Activated T-helper 2 cell treated with anti-CD3 and anti-CD28 coated beads, Interferon-gamma antibody, Interleukin-2, Interleukin-4, amounts not matched to agents 10 μg/mL and 5 μg/mL and 100 μg/mL, durations not matched to agents 14 hours and 24 hours and 36 hours (primary cell): ENCODE measurements at places on chromosomes 1 and 21. TPM values are rescaled to one million over a fixed set of nuclear protein-coding genes. Genes with fewer than 3 reads are reported as not detected.
A peak's percentile ranks its signal among the peaks of the same experiment; 100 is the strongest.

The SERPINC1 gene
- total RNA-seq: 0.16 TPM in 1 of 2 replicates, not detected in the other

The RIMKLA gene
- total RNA-seq: 5.2 and 5.3 TPM in 2 replicates

DNA sequence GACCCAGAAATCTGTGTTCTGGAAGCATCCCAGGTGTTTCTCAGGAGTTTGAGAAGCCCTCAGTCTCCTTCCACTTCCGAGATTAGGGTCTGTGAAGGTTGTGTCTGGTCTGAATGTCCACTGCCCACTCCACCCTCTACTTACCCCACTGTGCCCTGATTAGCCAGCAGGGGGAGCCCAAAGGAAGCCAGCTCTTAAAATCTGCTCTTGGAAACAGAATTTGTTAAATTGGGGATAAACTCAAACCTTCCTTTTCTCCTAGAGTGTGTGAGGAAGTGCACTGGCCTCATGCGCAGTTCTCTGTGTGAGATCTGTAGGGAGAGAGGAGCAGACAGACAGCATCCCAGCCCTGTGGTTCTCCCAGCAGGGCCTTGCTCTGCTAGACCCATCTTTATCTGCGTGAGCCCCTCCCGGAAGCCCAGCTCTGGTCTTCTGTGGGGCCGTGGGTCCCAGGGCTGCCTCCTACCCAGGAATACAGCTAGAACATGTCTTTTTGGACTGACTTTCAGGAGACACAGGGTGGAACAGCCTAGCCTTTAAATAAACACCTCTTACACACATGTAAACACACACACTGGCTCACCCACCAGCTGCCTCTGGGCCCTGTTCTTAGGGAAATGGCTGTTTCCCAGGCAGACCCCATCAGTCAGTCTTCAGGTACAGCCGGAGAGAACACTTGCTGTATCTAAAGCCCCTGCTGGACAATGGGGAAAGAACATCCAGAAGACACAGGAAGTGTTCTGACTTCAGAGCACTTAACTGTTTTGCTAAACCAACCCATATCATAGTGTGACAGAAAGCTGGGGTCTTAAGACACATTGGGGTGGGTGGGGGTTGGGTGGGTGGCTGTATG, 52.2 kb downstream of the SMYD2 start:
- peaks cover 46% of the 10 kb centered on the region for H3K36me3 ChIP-seq
- no peaks in the 10 kb centered on the region for H3K27me3 ChIP-seq
- H3K27ac ChIP-seq: peak overlapping the region; percentile 73
- peak; percentile 18 for DNase-seq
- peaks cover 33% of the 10 kb centered on the region for H3K4me1 ChIP-seq

The KRTAP13-2 gene
- not detected in 2 replicates for total RNA-seq

GRCh38 chr1:16155537-16156410, at the start of gene EPHA2:
TSS of gene EPHA2 (minus strand) at chr1:16156069. CDS start at chr1:16155932, 137 bp downstream.
- no peak for DNase-seq
- H3K27ac ChIP-seq: no peak within 1 kb of the TSS
- H3K4me3 ChIP-seq: no peak within 1 kb of the TSS
- H3K27me3 ChIP-seq: peaks cover 42% of the 10 kb centered on the region
- H3K4me1 ChIP-seq: peaks cover 14% of the 10 kb centered on the region

GRCh38 chr1:50271968-50272578, 151.2 kb downstream of the DMRTA2 start:
- no peaks in the 10 kb centered on the region for H3K27me3 ChIP-seq
- DNase-seq: no peak
- H3K4me3 ChIP-seq: no peak overlapping the region
- no peaks in the 10 kb centered on the region for H3K36me3 ChIP-seq

GRCh38 chr1:201282931-201283829, at the start of gene PKP1:
TSS of gene PKP1 (plus strand) at chr1:201283506. CDS start at chr1:201283703, 197 bp downstream.
- no peaks in the 10 kb centered on the region for H3K4me1 ChIP-seq
- no peak within 1 kb of the TSS for H3K4me3 ChIP-seq
- H3K36me3 ChIP-seq: no peaks in the 10 kb centered on the region
- peaks cover 50% of the 10 kb centered on the region for H3K27me3 ChIP-seq
- no peak within 1 kb of the TSS for H3K27ac ChIP-seq

DNA sequence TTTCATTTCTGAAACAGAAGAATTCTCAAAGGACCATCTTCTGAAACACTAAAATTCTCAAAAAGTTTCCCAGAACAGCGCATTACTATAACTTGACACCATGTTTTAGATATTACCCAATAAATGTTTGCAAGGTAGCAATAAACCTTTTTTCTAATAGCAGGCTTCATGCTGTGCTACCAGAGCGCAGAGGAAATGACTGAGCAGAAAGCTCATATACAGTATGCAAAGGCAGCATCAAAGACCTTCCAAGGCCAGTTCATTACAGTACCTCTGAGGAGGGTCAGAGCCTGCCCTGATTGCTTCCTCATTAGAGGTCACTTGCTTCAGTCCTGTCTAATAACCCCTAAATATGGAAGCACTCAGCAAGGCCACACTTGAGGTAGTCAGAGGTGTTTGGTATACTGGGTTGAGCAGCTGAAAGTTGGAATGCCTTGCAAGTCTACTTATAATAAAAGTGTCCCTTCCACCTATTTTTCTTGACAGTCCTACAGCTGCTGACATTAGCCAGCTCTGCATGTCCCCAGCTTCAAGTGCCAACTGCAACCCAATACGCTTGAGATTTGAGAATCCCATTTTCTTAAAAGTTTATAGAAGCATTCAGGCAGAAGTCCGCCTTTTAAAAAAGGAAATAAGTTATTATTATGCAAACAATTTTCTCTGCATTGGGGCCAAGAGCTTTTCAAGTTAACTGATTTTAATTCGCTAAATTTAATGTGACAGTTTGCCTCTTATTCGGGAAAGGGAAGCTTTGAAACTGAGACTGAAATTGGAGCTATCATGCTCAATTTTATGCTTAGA, 207.2 kb downstream of the ZC3H11B start:
- peaks cover 15% of the 10 kb centered on the region for H3K27me3 ChIP-seq
- no peak overlapping the region for H3K27ac ChIP-seq
- DNase-seq: no peak
- H3K4me3 ChIP-seq: no peak overlapping the region
- H3K4me1 ChIP-seq: no peaks in the 10 kb centered on the region

GRCh38 chr1:23577056-23578004, 18.0 kb upstream of the ID3 start:
- H3K4me1 ChIP-seq: peaks cover 27% of the 10 kb centered on the region
- H3K4me3 ChIP-seq: peak overlapping the region; percentile 60
- H3K36me3 ChIP-seq: no peaks in the 10 kb centered on the region
- no peaks in the 10 kb centered on the region for H3K27me3 ChIP-seq
- peak overlapping the region; percentile 71 for H3K27ac ChIP-seq

The FCRLA gene
- total RNA-seq: not detected in 2 replicates

GRCh38 chr1:12166834-12167492, at the start of gene TNFRSF1B:
TSS of gene TNFRSF1B (plus strand) at chr1:12166991. CDS start at chr1:12167092, 101 bp downstream.
- peaks cover 63% of the 10 kb centered on the region for H3K4me1 ChIP-seq
- DNase-seq: peak; percentile 73
- no peaks in the 10 kb centered on the region for H3K27me3 ChIP-seq

The CAPN8 gene
- not detected in 2 replicates for total RNA-seq

GRCh38 chr21:34867785-34868184, 181.3 kb downstream of the RUNX1 start:
- peak overlapping the region; percentile 21 for H3K4me3 ChIP-seq
- peaks cover 76% of the 10 kb centered on the region for H3K36me3 ChIP-seq
- DNase-seq: no peak
- peak overlapping the region; percentile 33 for H3K27ac ChIP-seq

GRCh38 chr21:35711661-35712060, 348.7 kb downstream of the SETD4 start:
- no peaks in the 10 kb centered on the region for H3K4me1 ChIP-seq
- H3K27ac ChIP-seq: no peak overlapping the region
- DNase-seq: no peak
- no peaks in the 10 kb centered on the region for H3K36me3 ChIP-seq

DNA sequence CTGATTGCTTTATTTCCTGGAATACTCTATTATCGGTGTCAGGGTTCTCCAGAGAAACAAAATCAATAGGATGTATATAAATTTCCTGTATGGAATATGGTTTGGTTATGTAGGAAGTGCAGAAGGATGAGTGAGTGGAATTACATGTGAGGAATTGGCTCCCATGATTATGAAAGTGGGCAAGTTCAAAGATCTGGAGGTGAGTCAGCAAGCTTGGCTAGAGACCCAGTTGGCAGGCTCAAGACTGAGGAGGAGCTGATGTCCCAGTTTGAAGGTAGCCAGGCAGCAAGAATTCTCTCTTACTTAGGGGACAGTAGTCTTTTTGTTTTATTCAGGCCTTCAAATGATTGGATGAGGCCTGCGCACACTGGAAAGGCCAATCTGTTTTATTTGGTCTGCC, 57.5 kb downstream of the MAP3K7CL start:
- H3K36me3 ChIP-seq: no peaks in the 10 kb centered on the region
- H3K4me3 ChIP-seq: no peak overlapping the region
- H3K27ac ChIP-seq: no peak overlapping the region
- H3K4me1 ChIP-seq: peaks cover 5% of the 10 kb centered on the region
- no peak for DNase-seq

The EEIG2 gene
- 25.4 and 26.4 TPM in 2 replicates for total RNA-seq

The USP16 gene
- 40.9 and 44.1 TPM in 2 replicates for total RNA-seq

- no peak for DNase-seq
- peaks cover 23% of the 10 kb centered on the region for H3K4me1 ChIP-seq
- peak overlapping the region; percentile 23 for H3K27ac ChIP-seq
- H3K4me3 ChIP-seq: no peak overlapping the region
- H3K27me3 ChIP-seq: no peaks in the 10 kb centered on the region
- H3K36me3 ChIP-seq: peaks cover 62% of the 10 kb centered on the region
Measured at GRCh38 chr1:6544831-6545230, 9.5 kb downstream of the NOL9 start.

DNA sequence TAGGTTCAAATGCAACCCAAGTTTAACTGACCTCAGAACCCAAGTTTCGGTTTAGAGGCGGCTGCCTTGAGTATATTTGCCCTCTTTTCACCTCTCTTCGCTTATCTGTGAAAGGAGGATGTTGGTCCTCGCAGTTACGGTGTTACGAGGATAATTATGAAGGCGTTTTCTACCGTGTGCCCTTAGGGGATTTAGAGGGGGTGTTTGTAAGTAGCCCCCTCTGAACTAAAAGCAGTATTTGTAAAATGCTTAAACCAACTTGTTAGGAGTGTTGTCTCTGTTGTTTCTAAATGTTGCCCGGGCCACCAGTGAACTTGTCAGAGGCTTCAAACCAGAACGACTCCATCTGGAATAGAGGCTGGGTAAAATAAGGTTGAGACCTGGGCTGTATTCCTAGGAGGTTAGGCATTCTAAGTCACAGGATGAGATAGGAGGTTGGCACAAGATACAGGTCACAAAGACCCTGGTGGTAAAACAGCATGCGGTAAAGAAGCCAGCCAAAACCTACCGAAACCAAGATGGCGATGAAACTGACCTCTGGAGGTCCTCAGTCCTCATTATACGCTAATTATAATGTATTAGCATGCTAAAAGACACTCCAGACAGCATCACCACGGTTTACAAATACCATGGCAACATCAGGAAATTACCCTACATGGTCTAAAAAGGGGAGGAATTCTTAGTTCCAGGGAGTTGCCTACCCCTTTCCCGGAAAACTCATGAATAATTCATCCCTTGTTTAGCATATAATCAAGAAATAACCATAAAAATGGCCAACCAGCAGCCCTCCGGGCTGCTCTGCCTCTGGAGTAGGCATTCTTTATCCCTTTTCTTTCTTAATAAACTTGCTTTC, 1.0 kb upstream of the PSRC1 start:
- H3K4me3 ChIP-seq: peak overlapping the region; percentile 93
- peak overlapping the region; percentile 79 for H3K27ac ChIP-seq
- H3K4me1 ChIP-seq: peaks cover 21% of the 10 kb centered on the region

- no peaks in the 10 kb centered on the region for H3K36me3 ChIP-seq
- no peak for DNase-seq
- no peak overlapping the region for H3K4me3 ChIP-seq
- H3K4me1 ChIP-seq: peaks cover 4% of the 10 kb centered on the region
- H3K27me3 ChIP-seq: peaks cover 5% of the 10 kb centered on the region
Measured at GRCh38 chr1:223651291-223651991, 14.1 kb downstream of the CAPN8 start.

GRCh38 chr1:236149696-236150228, 7.4 kb downstream of the GPR137B start:
- H3K36me3 ChIP-seq: no peaks in the 10 kb centered on the region
- no peaks in the 10 kb centered on the region for H3K4me1 ChIP-seq
- H3K4me3 ChIP-seq: no peak overlapping the region
- no peak overlapping the region for H3K27ac ChIP-seq

GRCh38 chr1:63819795-63820194, 46.0 kb downstream of the ROR1 start:
- no peak for DNase-seq
- H3K4me3 ChIP-seq: no peak overlapping the region
- H3K4me1 ChIP-seq: no peaks in the 10 kb centered on the region
- no peak overlapping the region for H3K27ac ChIP-seq
- H3K36me3 ChIP-seq: no peaks in the 10 kb centered on the region
- peaks cover 10% of the 10 kb centered on the region for H3K27me3 ChIP-seq

DNA sequence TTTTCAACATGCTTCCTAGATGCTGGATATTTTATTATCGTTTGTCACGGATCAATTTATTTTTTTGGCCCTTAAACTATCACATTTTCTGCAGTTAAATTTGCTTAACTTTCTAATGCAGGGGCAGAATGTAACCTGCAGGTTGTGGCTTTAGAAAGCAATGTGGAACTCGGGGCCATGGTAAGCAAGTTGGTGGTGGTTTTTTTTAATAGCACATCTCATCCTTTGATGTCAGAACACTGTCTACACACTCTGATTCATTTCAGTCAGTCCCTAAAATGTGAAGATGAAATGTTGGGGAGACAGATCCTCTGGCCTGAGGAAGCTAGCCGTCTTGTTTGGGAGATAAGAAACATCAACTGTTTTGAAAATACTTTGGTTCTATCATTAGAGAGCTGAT, 89.5 kb downstream of the GALNT2 start:
- no peaks in the 10 kb centered on the region for H3K27me3 ChIP-seq
- H3K4me1 ChIP-seq: peaks cover 21% of the 10 kb centered on the region
- H3K27ac ChIP-seq: no peak overlapping the region
- no peaks in the 10 kb centered on the region for H3K36me3 ChIP-seq

- no peak overlapping the region for H3K27ac ChIP-seq
- peaks cover 2% of the 10 kb centered on the region for H3K27me3 ChIP-seq
- H3K4me1 ChIP-seq: peaks cover 2% of the 10 kb centered on the region
- no peak for DNase-seq
- no peaks in the 10 kb centered on the region for H3K36me3 ChIP-seq
Measured at GRCh38 chr1:240193679-240194078, 102.0 kb downstream of the FMN2 start.

The CHRNB2 gene
- total RNA-seq: not detected in 2 replicates

GRCh38 chr1:83000286-83000685, 998.6 kb downstream of the TTLL7 start:
- H3K27me3 ChIP-seq: no peaks in the 10 kb centered on the region
- H3K36me3 ChIP-seq: no peaks in the 10 kb centered on the region
- DNase-seq: no peak
- H3K4me1 ChIP-seq: no peaks in the 10 kb centered on the region

DNA sequence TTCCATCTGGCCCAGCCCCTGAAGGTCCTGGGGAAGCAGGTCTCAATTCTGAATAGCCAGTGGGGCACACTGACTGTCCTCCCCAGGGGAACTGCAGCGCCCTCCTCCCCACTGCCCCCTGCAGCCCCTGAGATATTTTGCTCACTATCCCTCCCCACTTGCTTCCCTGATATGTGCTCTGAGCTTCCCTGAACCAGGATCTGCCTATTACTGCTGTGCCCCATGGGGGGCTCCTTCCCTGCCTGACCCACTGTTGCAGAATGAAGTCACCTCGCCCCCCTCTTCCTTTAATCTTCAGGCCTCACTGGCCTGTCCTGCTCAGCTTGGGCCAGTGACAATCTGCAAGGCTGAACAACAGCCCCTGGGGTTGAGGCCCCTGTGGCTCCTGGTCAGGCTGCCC, 89.8 kb downstream of the PTPRU start:
- H3K27ac ChIP-seq: no peak overlapping the region
- H3K27me3 ChIP-seq: peaks cover 1% of the 10 kb centered on the region
- no peaks in the 10 kb centered on the region for H3K4me1 ChIP-seq
- DNase-seq: no peak

The TCEANC2 gene
- total RNA-seq: 12.8 and 13.2 TPM in 2 replicates
